ENCODE measurements at places on chromosomes 4 and X.

- DNase-seq = no peak
These were observed 158.6 kb downstream of the TET2 start for GRCh38 chr4:105305019-105305836.

DNA sequence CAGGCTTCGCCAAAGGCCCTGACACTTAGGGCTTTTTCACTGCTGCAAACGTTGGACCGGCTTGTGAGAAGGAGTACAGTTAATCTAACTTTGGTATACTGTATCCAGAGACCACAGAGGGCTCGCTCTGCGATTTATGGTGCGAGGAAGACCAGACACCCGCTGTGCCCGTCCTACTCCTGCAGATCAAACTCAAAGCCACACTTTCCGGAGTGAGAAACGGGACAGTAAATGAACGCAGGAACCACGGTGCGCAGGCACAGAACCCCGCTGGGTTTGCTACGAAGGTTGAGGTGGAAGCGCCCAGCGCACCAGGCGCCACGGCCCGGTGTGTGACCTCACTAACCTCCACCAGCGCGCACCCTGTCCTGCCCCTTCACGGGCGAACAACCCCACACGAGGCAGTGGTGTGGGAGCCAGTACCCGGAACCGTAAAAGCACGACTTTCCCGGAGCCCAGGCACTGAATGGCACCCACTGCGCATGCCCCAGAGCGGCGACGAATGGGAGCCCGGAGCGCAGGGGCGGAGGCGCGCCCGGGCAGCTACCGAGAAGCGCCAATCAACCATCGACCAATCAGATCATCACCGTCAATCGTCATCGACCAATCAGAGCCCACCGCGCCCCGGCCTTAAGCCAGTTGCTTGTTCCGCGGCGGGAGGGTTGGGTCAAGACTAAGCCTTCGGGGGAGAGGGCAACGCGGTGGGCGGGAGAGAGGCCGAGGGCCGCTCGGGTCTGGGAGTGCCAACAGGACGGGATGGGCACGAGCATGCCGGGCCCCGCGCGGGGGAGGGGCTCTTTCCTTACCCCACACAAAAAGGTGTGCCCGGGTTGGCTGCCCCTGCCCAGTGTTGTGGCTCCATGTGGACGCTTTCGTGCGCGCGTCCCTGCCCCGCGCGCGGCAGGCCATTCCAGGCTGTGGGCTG lies 21.3 kb upstream of the WDR45 start:
- DNase-seq = peak; percentile 84

DNA sequence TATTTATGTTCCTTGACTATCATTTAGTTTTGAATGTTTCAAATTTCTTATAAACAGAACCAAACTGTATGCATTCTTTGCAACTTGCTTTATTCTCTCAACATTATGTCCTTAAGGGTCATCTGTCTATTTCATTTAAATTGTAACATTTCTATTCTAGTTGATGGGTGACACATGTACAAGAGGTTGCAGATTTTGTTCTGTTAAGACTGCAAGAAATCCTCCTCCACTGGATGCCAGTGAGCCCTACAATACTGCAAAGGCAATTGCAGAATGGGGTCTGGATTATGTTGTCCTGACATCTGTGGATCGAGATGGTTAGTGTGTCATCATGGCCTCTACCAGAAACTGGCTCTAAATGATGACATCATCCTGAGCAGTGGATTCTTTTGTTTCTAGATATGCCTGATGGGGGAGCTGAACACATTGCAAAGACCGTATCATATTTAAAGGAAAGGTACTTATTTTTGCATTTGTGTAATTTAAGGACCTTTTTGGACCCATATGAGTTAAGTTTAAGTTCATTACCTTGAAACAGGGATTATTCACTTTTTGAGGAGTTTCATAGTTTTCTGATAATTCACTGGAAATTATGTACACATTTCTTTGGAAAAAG lies 6.1 kb downstream of the LIAS start:
- DNase-seq = no peak

- no peak for DNase-seq
These were observed 45.4 kb upstream of the WWC2 start for GRCh38 chr4:183053681-183054080.

GRCh38 chr4:30265716-30266115 lies 454.5 kb upstream of the PCDH7 start:
- no peak for DNase-seq

DNA sequence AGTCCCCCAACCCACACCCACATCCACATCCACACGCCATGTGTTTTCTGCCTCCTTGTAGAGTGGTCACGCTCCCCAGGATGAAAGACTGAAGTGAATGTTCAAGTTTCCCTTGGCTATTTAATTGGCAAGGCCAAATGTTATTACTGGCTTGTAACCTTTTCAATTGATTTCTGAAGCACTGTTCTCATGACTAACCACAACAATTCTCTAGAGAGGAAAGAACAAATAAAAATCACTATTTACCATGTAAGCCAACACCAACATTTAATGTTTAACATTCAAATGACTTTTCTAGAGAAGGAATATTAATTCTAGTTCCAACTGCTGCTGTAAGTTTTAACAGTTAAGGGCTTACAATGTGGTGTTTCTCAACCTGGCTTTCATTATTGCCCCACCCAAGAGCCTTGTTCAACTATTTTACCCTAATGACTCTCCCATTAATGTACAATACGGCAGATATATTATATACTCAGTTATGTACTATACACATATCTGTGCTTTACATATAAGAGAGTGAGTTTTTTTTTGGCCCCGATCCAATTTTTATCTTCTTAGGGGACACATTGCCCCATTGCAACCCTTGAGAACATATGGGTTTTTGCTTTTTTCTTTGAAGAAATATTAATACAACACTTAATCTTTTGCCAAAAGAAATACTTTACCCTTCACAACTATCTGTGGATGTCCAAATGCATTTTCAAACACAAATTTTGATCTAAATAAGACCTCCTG lies 46.5 kb downstream of the RELL1 start:
- no peak for DNase-seq

GRCh38 chrX:116318672-116319071 lies 117.7 kb upstream of the SLC6A14 start:
- DNase-seq = no peak

DNA sequence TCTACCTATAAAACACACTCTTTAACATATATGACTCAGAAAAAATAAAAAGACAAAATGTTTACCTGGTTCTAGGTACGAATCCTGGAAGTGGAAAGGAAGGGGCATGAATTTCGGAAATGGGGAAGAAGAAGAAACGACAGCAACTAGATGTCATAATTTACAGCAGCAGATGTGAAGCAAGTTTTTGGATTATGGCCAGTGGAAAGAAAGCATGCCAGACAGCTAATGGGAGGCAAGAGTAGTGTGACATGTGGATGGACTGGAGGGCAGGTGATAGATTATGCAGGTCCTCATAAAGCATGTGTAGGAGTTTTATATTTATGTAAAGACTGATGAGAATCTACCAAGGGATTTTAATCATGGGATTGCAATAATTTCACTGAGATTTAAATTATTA lies 279.0 kb upstream of the TACR3 start:
- DNase-seq = no peak

- DNase-seq = no peak
These were observed 29.8 kb upstream of the RELL1 start for GRCh38 chr4:37715889-37716402.

- DNase-seq = peak; percentile 68
These were observed at the start of gene HSD17B10 for GRCh38 chrX:53433651-53434639. Gene HSD17B10, minus strand, starts transcription at chrX:53434370. Its CDS starts 25 bp downstream, at chrX:53434345.

DNA sequence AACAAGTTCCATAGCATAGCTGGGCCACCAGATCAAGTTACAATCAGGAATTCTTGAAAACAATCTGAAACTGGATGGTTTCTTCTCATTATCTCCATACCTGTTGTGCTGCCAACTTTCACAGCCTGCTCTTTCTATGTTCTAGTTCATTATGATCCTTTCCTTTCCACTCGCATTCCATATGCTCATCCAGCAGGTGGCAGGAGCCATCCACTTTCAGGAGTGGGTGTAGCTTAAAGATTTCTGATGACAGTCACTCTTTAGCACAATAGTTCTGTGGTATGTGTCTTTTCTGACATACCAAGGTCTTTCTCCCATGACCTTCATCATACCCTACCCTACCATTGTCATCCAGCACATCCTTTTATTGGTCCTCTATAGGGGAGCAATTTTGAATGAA lies 46.4 kb downstream of the PAGE2 start:
- no peak for DNase-seq

GRCh38 chrX:42797651-42798269 lies 19.8 kb upstream of the PPP1R2C start:
- no peak for DNase-seq

DNA sequence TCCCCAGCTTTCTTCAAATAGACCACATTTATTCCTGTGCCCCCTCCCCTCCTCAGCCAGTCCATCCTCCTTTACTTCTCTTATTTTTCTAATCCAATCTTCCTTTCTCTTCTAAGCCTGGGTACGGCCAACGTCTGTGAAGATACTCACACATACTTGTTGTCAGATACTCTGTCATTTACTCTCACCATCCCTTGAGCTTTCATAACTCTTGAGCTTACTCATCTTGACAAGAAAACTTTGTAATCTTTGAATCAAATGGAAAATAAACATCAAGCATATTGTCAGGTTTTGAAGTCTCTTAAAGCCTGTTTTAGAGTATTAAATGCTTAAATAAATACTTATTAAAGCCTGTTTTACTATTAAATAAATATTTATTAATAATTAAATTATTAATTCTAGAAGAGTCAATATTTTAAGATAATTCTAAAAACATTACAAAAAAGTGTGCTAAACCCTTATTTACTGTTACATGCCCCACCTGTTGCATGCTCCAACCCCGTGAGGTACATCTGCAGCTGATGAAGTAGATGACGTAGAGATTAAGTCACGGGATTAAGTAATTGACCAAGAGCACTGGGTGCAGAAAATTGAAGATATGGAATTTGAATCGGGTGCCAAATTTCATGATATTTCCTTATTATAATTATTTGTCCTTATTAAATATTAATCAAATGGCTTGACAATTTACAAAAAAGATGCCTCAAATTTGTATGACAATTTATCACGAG lies 1.5 kb upstream of the TRIML2 start:
- DNase-seq = no peak

- no peak for DNase-seq
These were observed 131.3 kb upstream of the AP1S2 start for GRCh38 chrX:15985937-15986336.

DNA sequence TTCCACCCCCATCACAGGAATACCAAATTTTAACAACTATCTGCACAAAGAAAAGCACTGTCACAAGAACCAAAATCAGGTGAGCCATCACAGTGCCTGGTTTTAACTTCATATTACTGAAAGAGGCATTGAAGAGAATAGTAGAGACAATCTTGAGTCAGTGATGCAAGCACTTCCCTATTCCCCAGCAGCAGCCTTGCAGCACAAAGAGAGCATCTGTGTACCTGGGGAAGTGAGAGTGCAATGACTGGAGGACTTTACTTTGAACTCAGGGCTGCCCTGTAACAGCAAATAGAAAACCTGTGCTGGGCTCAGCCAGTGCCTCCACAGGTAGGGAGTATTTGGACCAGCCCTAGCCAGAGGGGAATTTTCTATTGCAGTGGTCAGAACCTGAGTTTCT lies 361.8 kb downstream of the TEX13C start:
- no peak for DNase-seq

- no peak for DNase-seq
These were observed 15.6 kb upstream of the SPRY1 start for GRCh38 chr4:123380728-123381716.

DNA sequence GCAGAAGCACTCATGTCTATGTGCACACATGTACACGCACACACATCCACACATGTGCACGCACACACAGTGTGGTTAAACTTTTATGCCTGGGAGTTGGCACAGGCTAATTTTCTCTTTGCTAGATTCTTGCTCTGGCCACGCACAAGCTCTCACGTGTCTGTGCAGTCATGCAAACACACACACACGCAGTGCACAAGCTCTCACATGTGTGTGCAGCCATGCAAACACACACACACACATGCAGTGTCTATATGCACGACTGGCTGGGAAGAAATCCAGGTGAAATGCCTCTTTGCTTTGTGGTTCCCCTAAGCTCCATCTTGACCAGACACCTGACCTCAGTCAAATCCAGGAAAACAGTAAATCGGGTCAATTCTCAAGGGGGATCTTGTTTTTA lies 138.0 kb downstream of the SHOX start:
- DNase-seq = no peak

- DNase-seq = no peak
These were observed 9.6 kb upstream of the OTUD4 start for GRCh38 chr4:145189981-145190380.

- DNase-seq = no peak
These were observed 104.7 kb upstream of the EGFL6 start for GRCh38 chrX:13464599-13465275.

- no peak for DNase-seq
These were observed 36.8 kb downstream of the ING2 start for GRCh38 chr4:183541752-183542040.

DNA sequence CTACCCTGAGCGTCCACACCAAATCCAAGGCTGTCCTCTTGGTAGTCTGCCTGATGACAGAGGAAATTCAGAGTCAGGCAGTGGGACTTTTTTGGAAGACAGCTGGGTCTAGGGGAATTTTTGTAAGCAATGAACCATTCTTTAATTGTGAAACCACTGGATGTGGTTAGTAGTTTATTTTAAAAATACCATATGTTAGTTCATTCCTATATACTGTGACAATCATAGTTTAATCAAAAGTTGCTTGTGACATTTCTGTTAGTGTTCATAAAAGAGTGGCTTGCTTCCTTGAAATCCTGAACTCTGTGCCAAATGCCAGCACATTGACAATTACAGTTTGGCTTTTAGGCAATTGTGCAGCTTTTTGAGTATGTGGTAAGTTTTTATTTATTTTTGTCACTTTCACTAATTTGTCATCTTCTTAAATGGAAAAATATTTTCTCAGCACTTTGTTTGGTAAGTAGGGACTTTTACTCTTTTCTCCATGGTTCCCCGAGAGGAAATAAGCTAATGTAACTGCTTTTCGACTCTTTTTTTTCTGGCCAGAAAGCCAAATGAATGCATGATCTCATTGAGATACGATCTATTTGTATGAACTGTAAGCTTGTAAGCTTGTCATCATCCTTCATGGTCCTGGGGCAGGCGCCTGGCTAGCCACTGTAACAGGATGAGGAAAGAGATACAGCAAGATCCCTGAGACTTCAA lies 72.6 kb upstream of the SLC4A4 start:
- DNase-seq = no peak

DNA sequence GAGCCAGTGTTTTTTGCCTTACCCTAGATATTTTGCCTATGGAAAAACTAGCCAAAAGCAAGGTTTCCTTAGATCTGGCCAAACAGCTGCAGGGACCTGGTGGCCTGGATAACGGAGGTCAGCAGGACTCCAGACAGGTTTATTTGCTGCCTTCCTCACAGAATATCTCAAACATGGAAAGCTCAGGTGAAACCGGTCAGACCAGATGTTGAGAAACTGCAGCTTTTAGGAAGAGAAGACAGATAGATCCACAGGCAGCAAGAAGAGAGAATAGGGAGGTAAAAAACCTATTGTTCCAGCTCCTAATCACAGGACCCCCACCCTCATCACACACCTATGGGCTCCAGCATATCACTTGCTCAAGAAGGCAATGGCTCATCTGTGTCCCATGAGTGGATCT lies 16.2 kb downstream of the SLC16A2 start:
- no peak for DNase-seq

GRCh38 chr4:122479935-122480416 lies 23.5 kb upstream of the IL2 start:
- DNase-seq = no peak

GRCh38 chr4:159428975-159429692 lies 326.3 kb downstream of the RAPGEF2 start:
- DNase-seq = no peak

All from GF-D8 (cell line).